ENCODE measurements at places on chromosomes 6 and 20.
A peak's percentile ranks its signal among the peaks of the same experiment; 100 is the strongest.

- DNase-seq = no peak
These were observed 13.1 kb upstream of the CST7 start for GRCh38 chr20:24935766-24936525.

DNA sequence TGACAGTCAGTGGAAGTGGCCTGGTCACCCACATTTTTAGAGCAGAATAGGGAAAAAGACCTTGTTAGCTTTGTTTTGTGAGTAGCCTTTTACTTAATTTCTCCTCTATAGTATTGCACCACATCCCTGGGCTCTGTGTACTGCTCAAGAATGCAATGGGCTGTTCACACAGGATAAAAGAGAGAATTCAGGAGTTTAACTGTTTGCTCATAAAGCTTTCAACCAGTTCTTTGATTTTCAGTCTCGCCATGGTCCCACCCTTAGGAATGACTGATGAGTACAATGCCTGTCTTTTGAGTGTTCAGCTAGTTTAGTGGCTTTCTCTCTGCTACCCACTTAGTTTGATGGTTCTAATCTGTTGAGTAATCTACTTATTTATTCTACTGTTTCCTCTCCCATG is 129.7 kb downstream of the PLG start:
- peak; percentile 24 for DNase-seq

DNA sequence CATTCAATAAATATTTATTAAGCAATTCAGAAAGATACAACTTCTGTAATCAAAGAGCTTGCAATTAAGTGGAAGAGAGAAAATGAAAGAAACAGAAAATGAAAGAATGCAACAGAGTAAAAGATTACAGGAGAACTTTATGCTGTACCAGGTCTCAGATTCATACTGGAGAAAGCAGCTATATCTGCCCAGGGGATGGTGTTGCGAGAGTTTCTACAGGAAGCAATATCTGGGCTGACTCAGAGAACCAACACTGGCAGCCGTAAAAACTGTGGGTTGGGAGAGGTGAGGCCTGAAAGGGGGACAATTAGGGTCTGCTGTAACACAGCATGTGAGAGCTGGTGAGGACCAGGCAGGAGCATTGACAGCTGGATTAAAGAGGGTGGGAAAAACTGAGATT is 256.7 kb upstream of the TCF21 start:
- DNase-seq = no peak

GRCh38 chr6:8905757-8906156 is 470.4 kb upstream of the SLC35B3 start:
- DNase-seq = no peak

DNA sequence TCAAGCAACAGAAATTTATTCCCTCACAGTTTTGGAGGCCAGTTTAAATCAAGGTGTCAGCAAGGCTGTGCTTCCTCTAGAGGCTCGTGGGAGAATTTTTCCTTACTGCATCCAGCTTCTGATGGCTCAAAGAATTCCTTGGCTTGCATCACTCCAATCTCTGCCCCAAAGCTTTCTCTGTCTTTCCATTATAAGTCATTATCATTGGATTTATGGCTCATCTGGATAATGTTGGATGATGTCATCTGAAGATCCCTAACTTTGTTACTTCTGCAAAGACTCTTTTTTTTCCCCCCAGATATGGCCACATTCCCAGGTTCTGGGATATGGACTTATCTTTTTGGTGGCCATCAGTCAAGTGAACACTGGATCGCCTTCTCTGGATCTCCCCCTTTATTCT is 146.3 kb upstream of the B3GAT2 start:
- DNase-seq = no peak

Measured in HAP-1 (cell line).